ENCODE measurements at places on chromosomes 16 and 17.

- DNase-seq = no peak
These were observed 166.1 kb downstream of the PRKCA start for GRCh38 chr17:66468241-66469087.

DNA sequence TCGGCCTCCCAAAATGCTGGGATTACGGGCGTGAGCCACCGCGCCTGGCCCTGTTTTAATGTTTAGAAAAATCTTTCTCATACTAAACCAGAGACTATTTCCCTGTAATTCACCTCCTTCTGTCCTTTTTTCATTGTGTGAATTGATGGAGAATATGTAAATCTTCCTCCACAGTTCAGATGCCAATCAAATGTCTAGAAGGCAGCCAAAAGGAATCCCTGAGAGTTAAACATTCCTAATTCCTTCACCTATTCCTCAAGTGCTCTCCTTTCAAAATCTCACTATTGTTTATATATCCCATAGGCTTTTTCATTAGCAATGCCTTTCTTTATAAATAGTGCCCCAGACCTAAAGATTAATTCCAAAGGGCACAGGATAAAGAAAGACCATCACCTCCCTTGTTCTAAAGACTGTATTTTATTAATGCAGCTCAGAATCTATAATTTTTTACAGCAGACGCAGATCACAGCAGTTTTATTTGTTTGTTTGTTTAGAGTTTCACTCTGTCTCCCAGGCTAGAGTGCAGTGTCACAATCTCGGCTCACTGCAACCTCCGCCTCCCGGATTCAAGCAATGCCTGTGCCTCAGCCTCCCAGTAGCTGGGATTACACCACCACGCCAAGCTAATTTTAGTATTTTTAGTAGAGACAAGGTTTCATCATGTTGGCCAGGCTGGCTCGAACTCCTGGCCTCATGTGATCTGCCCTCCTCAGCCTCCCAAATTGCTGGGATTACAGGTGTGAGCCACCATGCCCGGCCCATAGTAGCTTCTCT is 30.5 kb downstream of the COPZ2 start:
- no peak for DNase-seq

GRCh38 chr17:48842746-48843145 is 11.9 kb downstream of the CALCOCO2 start:
- no peak for DNase-seq

DNA sequence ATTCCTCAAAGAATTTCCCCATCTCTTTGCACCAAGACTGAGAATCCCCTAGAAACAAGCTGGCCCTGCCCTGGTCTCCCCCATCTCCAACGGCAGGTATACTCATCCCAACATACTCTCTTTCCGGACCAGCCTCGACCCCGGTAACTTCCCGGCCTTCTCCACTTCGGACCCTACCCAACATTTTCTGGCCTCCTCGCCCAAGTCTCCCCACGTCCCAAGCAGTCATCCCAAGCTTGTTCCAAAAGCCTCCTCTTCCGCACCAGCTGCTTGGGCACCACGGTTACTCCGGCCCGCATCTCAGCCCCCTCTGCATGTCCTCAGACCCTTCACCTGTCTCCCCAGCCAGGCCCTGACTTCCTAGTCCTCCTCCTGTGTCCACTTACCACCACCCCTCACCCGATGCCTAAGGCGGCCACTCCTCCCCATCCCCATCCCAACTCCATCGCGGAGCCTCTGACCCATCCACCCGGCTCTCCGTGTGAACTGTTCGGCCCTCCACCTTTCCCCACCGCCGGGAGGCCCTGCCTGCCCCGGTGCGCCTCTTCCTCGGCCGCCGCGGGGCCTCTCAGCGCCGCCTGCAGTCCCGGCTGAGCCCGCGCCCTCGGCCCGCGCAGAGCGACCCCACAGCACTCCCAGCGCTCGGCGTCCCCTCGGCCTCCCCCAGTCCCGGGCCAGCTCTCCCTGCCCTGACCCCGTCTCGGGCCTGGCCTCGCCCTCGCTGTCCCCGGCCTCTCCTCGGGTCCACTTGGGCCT is 994 bp downstream of the PITPNA start:
- peak; percentile 7 for DNase-seq

- no peak for DNase-seq
These were observed 24.0 kb downstream of the CCDC42 start for GRCh38 chr17:8720596-8720995.

- no peak for DNase-seq
These were observed 49.0 kb upstream of the ZCCHC14 start for GRCh38 chr16:87541872-87542234.

GRCh38 chr16:4113358-4114256 is 2.6 kb downstream of the ADCY9 start:
- no peak for DNase-seq

DNA sequence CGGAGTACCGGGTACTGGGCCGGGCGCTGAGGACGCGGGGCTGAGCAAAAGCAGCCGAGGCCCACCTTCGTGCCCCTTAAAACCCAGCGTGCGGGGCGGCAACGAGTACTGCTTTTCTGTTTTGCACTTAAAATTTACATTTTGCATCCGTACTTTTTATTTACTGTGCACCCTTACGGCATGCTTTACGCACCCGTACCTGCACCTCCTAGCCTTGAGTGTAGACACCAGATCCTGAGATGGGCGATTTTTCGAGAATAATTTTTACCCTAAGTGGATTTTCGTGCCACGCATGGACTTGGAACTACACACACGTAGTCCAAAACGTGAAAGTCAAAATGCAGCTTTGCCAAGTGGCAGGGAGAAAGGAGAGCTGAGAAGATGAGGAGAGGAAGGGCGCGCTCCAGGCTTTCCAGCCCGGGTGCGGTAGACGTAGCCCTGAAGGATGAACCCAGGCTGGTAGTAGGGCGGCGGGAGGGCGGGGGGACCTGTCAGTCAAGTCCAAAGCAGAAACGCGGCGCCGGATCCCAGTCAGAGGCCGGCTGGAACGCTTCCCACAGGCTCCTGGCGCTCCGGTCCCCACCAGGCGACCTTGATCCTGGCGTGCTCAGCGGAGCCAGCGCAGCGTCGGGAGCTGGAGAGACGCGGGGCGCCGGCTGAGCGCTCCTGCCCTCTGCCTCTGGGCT is 1.2 kb upstream of the CBLN1 start:
- DNase-seq = no peak

GRCh38 chr16:12330541-12330940 is 354.0 kb downstream of the SNX29 start:
- no peak for DNase-seq

DNA sequence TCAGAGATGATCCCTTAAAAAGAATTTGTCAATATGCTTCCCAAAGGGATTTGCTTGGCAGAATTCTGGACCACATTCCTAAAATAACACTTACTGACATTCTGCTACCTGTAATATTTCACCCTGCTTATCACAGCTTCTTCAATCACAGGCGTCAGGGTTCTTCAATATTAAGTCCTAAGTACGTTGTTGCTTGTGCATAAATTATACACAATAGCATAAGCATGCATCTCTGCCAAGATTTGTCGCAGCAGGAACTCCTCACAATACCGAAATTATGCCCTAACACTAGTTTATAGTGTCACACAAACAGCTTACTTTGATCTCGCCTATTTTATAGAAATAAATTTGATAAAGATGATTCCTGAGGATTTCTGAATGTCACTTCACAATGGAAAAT is 48.9 kb downstream of the UBE2G1 start:
- DNase-seq = no peak

- DNase-seq = no peak
These were observed 16.4 kb downstream of the USP36 start for GRCh38 chr17:78824240-78824639.

GRCh38 chr16:53478965-53479364 is 24.0 kb downstream of the AKTIP start:
- no peak for DNase-seq

DNA sequence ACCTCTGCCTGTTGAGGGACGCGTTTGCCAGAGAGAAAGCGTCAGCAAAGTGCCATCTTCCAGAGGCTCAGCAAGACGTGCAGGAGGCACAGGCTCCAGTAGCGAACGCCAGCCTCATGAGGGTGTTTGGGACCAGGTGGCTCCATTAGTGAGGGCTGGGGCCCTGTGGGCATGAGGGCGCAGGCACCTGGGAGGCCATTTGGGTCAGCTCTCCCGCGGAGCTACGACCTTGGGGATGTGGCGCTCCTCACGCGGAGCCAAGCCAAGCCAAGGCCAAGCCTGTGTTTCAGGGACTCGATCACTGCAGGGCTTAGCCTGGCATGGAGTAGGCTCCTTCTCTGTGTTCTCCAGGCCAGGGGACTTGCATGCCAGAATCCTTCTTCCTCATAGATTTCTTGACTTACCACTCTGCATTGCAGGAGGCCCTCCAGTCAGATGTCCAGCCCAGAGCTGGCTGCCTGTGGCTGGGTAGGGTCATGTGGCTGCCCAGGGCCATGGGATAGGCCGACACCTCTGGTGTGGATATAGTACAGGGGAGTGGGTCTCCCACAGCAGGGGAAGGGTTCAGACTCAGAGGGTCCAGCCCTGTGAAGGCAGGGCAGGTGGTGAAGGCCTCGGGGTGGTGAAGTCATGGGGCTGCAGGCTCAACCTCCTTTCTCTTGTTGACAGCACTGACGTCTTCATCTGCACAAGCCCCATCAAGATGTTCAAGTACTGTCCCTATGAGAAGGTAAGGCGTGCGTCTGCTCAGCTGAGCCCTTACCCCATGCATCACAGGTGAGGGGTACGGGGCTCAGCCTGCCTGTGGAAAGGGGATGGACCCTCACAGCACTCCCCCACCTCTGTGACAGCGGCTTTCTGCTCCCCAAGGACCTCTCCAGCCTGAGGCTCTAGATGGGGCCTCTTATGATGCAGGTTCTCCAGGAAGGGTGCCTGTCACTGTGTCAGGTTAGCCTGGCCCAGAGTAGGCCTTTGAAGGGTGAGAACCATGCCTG is 19.6 kb downstream of the NT5M start:
- DNase-seq = no peak

GRCh38 chr16:84574191-84574590 is 43.7 kb downstream of the COTL1 start:
- DNase-seq = no peak

DNA sequence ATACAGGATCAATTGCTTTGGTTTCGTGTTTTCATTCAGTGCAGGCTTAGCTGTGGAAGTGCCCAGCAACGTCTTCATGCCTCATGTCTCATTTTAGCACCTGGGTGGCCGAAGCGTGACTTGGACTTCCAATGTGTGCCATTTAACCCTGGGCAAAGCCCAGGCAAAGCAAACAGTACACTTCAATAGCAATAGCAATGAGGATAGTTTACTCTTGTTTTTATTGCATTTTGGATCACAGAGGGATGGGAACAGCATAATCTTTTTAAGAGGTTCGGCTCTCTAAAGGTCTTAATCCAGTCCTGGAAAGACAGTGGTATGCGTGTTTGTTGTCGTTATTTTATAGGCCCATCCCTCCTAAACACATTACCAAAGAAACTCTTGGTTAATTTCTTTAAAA is 86.2 kb downstream of the HS3ST3B1 start:
- no peak for DNase-seq

- DNase-seq = no peak
These were observed 206.8 kb upstream of the MON1B start for GRCh38 chr16:76984196-76984595.

- no peak for DNase-seq
These were observed 104.3 kb downstream of the XYLT1 start for GRCh38 chr16:17366299-17366961.

- peak; percentile 26 for DNase-seq
These were observed 107.8 kb downstream of the CLEC16A start for GRCh38 chr16:11051879-11052808.

Data from stimulated activated CD4-positive, alpha-beta T cell treated with anti-CD3 and anti-CD28 coated beads, TNF-alpha, amount 100 ng/mL, for 4 hours (primary cell).